Thoracic aorta (tissue), 2 donors: ENCODE measurements at places on chromosomes 3 and 15.

DNA sequence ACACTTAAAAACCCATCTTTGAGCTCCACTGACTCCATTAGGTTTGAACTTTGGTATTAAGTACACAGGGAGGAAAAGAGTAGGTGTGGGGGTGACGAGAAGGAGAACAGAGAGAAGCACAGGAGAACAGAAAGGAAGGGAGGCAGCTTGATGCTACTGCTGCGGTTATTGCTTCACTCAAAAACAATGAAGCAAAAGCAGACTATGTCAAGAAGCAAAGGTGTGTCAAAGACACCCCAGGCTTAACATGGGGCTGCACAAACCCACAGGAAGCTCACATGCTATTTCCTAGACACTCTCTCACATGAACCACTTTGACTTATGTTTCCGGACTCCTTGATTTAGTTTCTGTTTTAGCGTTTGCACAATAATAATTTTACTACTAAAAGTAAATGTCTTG is 961.0 kb upstream of the CFAP20DC start:
- H3K4me1 ChIP-seq: no peaks in the 10 kb centered on the region
- H3K27ac ChIP-seq: no peak overlapping the region
- no peak for DNase-seq
- peak overlapping the region; percentile 11 for H3K4me3 ChIP-seq

DNA sequence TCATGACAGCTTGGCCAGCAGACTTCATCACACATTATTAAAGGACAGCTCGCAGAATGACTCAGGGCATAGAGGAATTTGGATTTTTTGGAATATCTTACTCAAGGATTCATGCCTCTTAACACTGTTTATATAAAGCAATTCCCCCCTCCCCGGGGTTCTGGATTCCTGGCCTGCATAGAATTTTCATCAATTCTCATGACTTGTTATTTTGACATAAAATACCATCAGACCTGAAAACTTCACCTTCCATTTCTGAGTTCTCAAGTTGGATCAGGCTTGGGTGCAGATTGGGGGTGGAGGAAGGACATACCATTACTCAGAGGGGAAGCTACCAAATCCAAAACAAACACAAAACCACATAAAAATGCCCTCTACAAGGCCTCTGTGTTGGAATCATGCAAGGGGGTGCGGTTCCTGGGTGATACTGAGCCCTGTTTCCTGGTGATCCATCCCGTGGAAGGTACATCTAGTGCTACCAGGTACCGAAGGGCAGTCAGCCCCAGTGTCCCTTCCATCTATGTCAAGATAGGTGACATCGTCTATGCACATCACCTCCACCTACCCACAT is 95.3 kb downstream of the DAPK2 start:
- no peaks in the 10 kb centered on the region for H3K27me3 ChIP-seq
- no peaks in the 10 kb centered on the region for H3K36me3 ChIP-seq
- no peak for DNase-seq

DNA sequence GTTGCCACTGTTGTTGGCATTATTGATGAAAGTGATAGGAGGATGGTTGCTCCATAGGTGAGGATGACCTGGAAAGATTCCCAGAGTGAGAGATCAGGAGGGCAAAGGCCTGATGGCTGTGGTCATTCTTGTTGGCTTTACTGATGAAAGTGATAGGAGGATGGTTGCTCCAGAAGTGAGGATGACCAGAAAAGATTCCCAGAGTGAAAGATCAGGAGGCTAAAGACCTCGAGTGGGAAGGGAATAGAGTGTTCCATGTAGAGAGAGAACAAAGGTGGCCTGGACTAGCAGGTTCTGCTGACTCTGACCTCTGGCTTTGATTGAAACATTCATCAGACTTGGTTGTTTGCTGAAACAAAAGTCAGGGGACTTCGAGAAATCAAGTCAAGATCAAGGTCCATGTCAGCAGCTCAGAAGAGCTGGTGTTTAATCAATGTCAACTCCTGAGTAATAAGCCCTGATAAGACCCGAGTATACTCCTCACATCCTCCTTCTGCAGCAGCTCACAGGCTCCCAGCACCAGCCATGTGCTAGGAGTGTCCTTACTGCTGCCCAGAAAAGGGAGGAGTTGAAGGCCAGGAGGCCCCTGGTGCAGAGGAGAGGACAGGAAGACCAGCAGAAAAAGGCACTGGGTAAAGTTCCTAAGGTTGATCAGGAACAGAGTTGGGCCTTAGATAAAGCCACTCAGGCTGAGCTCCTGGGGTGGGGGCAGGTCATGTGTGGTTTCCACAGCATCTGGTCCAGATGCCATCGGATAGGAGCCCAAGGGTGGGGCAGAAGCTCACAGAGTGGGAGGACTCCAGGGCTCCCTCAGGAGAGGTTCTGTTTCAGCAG is 19.9 kb downstream of the CYP8B1 start:
- no peak for DNase-seq
- H3K4me1 ChIP-seq: peaks cover 25% of the 10 kb centered on the region
- H3K27ac ChIP-seq: no peak overlapping the region

DNA sequence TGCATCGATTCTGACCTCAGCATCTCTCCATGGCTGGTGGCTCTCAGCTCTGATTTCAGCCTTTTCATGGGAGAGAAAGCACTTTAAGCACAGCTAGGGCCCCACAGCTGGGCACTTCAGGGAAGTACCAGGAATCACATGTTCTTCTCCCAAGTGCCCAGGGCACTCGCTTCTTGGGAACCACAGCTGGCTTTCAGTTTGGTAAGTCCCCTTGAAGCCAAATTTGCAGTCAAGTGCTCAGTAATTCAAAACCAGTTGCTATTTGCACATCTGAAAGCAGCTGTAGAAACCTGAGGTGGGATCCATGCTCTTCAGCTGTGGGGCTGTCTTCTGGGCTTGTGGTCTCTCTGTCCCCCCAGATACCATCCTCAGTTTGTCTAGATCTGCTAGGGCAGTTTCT is 12.8 kb downstream of the GABRA5 start:
- H3K4me3 ChIP-seq: no peak overlapping the region
- H3K27me3 ChIP-seq: no peaks in the 10 kb centered on the region
- H3K36me3 ChIP-seq: no peaks in the 10 kb centered on the region
- DNase-seq: no peak
- no peaks in the 10 kb centered on the region for H3K4me1 ChIP-seq

- no peaks in the 10 kb centered on the region for H3K36me3 ChIP-seq
- H3K27me3 ChIP-seq: no peaks in the 10 kb centered on the region
- DNase-seq: no peak
- no peak overlapping the region for H3K4me3 ChIP-seq
- H3K27ac ChIP-seq: no peak overlapping the region
Measured at GRCh38 chr15:39666677-39667076, 85.8 kb downstream of the THBS1 start.
